ENCODE measurements at places on chromosomes 4 and X. TPM values are rescaled to one million over a fixed set of nuclear protein-coding genes. Genes with fewer than 3 reads are reported as not detected.

- no peak for DNase-seq
Observed at GRCh38 chr4:76066546-76066945, 8.0 kb upstream of the ART3 start.

DNA sequence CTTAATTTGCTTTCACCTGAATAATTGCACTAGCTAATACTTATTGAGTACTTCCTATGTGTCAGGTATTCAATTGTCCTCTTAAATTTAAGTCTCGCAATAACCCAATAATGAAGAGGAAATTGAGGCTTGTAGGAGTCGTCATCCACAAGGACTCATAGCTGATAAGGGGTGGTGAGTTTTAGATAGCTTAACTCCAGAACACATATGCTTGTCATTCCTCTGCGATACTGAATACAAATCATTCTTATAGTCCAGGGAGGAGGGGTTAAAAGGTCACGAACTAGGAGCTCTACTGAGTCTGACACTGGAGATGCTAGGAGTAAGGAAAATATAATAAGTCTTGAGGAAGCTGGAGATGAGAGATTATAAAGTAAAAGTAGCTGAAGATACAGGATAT is 1.4 kb upstream of the PACRGL start:
- no peak for DNase-seq

The MAPK10 gene
- 2.0 TPM for total RNA-seq

GRCh38 chr4:166499820-166500219 is 626.8 kb downstream of the TLL1 start:
- peak; percentile 17 for DNase-seq

- no peak for DNase-seq
Observed at GRCh38 chr4:2402048-2402842, 16.2 kb downstream of the ZFYVE28 start.

The BCLAF3 gene
- 1.1 TPM for total RNA-seq

- no peak for DNase-seq
Observed at GRCh38 chr4:23779839-23780238, 110.0 kb downstream of the PPARGC1A start.

- DNase-seq, result no peak
Observed at GRCh38 chr4:28449085-28449484, 1588.4 kb downstream of the STIM2 start.

- peak; percentile 87 for DNase-seq
Observed at GRCh38 chrX:44400588-44400987, 57.1 kb upstream of the EFHC2 start.

The KLF3 gene
- 6.3 TPM for total RNA-seq

GRCh38 chr4:124903995-124904722 is 191.6 kb upstream of the ANKRD50 start:
- peak; percentile 73 for DNase-seq

DNA sequence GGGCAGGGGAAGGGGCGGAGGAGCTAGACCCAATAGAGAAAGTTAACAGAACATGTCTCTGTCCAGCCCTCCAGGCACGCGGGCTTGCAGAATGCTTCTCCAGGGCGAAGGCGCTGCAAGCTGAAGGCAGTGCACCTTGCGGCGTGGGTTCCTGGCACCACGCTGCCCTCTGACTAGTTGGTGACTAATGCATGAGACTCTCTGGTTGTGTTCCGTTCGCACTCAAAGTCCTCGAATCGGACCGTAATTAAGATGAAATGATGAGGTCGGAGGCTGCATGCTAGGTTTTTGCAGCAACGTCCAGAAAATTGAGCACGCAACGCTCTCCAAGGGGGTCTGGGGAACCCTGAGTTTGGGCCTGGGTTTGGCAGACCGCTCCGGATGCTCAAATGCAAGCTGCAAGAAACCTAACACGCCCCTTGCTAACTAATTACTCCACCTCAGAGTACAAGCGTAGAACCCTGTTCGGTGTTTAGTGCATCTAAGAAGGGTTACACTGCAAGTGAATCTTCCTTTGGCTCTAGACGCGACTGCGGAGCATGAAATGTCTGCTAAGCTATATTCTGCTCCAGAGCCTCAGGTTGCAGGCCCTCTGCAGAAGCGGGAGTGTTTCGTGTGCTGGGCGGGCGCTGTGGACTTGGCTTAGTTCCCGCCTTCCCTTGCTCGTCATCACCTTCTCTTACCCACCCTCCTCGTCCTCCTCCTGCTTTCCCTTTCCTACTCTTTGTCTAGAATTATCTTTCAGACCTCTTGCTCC is 57.1 kb upstream of the NKAP start:
- DNase-seq, result no peak

GRCh38 chrX:46812445-46812844 is 24.4 kb upstream of the RP2 start:
- no peak for DNase-seq

- DNase-seq, result peak; percentile 72
Observed at GRCh38 chrX:22060415-22061280, 28.5 kb downstream of the PHEX start.

DNA sequence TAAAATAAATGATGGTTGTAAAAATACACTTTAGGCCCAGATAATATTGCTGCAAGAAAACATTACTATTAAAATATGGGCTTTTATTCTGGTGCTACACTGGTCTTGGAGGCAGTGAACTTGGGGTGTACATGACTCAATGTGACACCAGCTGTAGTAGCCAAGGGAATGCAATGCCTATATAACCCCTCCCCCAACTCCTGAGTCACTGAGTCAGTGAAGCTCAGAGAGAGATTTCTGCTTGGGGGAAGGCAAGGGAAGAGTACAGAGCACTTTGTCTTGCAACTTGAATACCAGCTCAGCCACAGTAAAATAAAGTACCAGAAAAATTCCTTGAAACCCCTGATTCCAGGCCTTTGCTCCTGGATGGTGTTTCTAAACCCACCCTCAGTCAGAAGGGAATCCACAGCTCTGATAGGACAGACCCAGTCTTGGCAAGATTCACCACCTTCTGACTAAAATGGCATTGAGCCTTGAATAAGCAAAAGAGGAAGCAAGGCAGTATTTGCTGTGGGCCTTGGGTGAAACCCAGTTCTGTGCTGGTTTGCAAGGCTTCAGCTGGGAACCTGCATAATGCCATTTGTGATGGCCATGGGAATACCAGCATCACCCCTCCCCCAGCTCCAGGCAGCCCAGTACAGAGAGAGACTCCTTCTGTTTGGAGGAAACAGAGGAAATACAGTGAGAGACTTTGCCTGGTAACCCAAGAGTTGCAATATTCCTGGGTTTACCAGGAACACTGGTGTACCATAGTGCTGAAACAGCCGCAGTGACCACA is 209.9 kb downstream of the IQCM start:
- DNase-seq, result peak; percentile 72

DNA sequence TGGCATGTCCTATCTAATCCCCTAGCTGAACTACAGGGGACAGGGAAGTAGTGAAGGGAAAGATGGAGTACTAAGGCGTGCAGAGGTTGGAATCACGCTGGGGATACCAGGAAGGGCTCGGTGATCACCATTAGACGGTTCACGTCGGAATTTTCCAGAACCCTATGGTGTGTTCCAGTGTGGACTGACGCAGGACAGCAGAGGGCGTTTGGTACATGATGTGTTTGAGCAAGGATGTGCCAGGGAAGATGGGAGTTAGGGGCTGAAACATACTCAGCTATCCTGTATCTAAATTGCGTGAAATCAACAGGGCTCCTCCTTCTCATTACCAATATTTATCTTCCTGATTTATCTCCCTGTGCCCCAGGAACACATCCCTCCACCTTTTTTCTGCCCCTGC is 33.7 kb downstream of the PRPS2 start:
- DNase-seq, result no peak

The EGFL6 gene
- not detected for total RNA-seq

DNA sequence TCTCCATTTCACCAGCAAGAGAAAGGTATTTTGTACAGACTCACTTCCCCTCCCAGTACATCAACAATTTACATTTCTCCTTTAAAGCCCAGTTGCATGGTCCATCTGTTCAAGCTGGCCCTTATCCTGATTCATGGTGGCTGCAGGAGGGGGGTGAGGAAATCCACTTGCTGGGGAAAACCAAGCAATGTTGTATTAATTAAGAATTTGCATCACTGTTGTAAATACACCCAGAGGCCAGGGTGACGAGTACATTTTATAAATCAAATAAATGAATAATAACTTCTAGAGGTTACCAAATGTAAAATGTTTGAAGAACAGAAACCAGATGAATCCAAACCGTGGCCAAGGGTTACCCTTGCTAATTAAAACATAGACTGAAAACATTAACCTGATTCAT is 395.9 kb upstream of the INTU start:
- no peak for DNase-seq

DNA sequence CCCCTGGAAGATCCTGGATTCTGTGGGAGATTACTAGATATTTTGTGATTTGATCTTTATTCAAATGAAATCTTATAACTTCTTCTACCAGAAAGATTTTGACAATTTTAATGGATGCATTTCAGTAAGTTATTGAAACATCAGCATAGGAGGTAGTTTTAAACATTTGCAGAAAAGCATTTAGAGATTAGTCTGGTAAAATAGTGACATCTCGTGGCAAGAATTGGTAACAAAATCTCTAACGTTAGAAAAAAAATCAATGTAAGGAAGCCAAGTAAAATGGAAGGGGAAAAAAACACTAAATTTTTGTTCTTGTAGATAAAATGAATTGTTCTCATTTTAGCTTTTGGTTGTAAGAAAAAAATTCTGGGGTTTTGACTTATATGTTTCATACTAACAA is 73.3 kb downstream of the TASL start:
- peak; percentile 18 for DNase-seq

All from HT1080 (cell line).